ENCODE measurements at places on chromosomes 2 and 18.
A peak's percentile ranks its signal among the peaks of the same experiment; 100 is the strongest.

DNA sequence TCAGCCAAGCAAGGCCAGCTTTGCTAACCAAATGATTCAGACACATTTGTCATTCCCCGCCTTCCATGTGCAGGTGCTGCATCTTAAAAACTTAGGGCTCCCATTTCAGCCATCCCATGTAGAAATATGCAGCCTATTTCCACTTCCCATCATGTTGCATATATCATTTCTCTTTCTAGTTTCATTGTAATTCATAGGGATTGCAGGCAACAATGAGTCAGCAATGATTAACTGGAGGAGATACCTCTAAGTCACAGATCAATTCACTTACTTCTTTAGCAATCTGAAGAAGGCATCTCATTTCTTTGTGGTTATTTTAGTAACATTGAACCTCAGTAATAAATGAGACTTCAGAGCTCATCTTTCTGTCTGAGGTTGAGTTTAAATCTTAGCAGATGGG is 276.1 kb upstream of the PKDCC start:
- no peak for DNase-seq

DNA sequence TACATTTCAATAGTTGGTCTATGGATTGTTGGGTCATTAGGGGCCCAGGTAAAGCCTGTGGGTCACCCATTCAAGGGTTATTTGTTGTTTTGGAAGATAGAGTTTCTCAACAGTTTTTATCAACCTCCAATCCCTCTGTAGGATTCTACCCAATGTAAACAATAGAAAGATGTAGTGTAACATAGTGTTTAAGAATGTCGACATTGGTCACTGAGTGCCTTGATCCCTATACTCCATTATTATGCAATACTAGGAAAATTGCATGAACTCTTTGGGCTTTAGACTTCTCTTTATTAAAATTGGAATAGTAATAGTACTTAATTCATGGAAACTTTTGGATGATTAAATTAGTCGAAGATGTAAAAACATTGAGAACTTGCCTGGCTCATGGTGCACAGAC is 292.1 kb downstream of the GPD2 start:
- no peak for DNase-seq

DNA sequence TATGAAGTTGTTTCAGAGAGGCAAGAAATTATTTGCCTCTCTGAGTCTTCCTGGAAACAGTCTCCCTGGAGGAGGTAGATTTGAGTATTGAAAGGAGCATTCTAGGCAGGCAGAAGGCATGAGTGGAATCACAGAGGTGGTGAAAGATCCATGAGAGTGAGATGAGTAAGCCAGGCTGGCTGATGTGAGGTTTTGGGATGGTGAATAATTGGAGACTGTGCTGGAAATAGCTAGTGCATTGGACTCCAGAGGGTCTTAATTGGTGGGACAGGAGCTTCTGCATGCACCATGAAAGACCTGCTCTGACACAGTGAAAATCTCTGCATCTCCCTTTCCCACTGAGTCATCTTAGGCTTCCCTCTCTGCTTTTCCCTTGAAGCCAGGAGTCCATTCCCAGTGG is 46.3 kb downstream of the CDC42EP3 start:
- DNase-seq = no peak

DNA sequence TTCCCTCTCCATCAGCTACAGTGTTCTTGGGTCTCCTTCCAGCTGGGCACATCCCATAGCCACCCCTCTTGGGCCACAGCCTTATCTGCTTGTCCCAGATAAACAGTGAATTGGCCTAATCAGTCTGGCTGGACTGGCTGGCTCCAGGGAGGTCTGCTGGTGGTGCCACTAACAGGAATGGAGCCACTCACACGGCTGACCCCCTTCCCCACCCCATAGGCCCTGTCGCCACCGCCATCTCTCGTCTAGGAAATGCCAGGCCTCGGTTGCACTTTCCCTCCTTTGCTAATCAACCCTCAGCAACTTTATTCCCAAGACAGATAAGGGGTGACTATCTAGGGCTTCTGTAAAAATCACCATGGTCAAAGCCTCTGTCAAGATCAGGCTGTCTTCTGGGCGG is 23.0 kb upstream of the TNP1 start:
- no peak for DNase-seq

- DNase-seq = no peak
These were observed 419.3 kb upstream of the ACVR2A start for GRCh38 chr2:147425437-147426029.

DNA sequence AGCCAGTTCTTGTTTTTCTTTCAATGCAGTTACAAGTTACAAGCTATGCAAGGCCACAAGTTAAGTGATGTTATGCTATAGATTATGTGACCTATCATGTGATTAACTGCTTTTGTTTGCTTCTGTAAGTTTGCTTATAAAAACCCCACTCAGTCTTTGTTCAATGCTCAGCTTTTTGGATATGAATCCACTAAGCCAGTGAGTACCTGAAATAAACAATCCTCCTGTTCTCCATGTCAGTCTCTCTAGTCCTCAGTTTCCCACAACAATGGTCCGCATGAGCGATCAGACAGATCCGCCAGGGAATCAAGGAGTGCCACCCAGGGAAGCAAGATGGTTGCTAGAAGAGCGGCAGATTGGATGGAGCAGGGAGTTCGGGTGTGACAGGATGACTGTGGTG is 30.7 kb upstream of the ZNF236 start:
- no peak for DNase-seq

DNA sequence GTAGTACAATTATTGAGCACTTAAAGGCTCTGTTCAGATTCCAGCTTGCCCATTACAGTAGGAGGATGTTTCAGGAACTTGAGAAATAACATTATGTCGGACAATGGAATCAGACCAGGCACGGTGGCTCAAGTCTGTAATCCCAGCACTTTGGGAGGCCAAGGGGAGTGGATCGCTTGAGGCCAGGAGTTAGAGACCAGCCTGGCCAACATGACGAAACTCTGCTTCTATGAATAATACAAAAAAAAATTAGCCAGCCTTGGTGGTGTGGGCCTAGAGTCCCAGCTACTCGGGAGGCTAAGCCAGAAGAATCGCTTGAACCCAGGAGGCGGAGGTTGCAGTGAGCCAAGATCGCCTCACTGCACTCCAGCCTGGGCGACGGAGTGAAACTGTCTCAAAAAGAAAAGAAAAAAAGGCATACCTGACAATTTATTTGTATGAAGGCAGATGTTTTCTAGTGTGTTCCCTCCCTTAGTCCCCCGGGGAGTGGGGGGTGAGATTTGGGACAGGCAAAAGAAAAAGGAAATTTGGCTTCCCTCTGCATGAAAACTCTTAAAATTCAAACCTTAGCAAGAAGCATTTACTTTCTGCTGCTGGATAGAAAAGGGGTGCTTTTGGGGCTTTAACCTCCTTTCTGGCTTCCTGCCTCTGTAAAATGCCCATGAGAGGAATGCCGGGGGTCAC is 13.7 kb upstream of the ZNF532 start:
- no peak for DNase-seq

DNA sequence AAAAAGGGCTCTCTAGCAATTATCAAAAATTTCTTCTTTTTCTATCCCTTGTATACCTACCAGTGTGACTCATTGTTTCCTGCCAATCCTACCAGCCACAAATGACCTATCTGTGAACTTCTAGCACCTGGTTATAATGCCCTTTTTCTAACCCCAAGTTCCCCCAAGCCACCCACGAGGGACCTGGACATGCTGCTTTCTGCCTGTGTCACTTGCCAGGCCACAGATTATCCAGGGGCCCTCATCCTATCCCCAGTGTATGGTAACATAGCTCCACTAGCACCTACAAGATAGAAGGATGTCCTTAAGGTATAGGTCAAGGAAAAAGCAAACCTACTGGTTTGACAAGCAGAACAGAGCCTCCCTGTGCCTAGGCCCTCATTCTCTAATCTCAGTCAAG is 26.8 kb downstream of the AAK1 start:
- DNase-seq = peak; percentile 53

DNA sequence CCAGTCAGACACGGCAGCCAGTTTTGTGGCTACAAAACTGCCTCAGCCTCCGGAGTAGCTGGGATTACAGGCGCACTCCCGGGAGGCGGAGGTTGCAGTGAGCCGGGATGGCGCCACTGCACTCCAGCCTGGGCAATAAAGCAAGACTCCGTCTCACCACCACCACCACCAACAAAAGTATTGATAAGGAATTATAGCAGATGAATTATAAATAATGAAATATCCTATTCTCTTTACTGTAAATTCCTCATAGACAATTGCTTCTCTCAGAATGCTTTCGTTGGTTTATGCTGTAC is 1.4 kb upstream of the FAM161A start:
- no peak for DNase-seq

DNA sequence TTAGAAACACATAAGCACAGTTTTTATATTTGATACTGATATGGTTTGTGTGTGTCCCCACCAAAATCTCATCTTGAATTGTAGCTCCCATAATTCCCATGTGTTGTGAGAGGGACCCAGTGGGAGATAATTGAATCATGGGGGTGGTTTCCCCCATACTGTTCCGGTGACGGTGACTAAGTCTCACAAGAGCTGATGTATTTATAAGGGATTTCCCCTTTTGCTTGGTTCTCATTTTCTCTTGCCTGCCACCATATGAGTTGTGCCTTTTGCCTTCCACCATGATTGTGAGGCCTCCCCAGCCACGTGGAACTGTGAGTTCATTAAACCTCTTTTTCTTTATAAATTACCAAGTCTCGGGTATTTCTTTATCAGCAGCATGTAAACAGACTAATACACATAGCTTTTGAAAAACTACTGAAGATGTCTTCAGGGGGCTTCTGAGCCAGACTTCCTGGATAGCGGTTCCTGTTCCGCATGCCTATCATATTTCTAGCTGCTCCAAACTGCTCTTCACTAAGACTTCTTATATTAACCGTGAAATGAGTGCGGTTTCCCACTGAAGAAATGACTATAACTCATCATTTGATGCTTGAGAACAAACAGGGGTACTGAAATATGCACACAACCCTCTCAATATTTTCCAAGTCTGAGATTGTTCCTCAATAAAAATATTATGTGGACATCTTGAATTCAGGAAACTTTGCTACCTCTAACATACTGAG is 75.8 kb downstream of the SPHKAP start:
- no peak for DNase-seq

- DNase-seq = no peak
These were observed 73.5 kb downstream of the BABAM2 start for GRCh38 chr2:27964067-27964466.

DNA sequence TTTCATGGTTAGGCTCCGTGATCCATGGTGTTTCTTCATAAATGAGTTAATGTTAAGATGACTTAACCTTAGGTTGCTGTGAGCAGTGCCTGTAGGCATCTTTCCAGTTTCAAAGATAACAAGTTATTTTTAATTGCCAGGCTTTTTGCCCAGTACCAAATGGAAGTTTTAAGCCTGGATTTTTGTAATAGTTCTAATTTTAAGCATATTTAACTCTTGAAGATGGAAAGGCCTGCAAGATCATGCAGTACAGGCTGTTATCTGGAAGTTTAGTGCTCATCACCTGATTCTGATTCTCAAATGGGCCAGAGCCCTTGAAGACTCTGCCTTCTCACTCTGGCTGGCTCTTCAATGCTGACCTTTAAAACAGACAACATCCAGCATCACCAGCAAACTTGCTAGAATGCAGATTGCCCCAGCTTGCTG is 141.3 kb downstream of the NCK2 start:
- no peak for DNase-seq

All from stimulated activated CD4-positive, alpha-beta T cell treated with anti-CD3 and anti-CD28 coated beads, Interleukin-1b, Interleukin-23, amount 100 ng/mL, for 48 hours (primary cell).